ENCODE measurements at places on chromosomes 5 and 9.

DNA sequence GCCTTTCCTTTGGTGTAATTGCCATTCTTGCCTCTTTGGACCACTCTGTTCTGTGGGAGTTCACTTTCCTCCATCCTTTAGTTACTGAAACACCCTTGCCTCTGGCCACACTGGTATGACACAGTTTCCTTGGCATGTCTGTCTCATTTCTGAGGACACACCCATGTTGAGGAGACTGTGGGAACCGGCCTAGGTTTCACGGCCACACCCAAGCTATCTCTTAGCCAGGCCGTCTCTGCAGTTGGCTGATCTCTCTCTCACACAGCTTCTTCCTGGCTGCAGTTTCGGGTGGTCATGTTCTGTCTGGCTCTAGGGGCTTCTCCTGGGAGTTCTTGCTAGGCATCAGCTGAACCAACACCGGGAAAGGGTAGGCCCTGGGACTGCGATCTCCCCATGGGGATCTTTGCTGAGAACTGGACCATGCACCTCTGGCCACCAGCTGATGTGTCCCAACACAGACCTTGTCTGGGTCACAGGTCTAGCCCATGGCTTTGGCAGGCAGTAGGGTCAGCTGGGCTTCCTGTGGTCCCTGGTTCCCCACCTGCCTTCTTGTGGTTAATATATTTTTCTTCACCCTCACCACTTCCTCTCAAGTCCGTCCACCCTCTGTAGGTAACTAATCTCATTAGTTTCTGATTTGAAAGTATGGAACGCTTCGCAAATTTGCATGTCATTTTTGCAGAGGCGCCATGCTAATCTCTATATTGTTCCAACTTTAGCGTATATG, 24.9 kb downstream of the ARHGEF37 start:
- peak; percentile 94 for DNase-seq

DNA sequence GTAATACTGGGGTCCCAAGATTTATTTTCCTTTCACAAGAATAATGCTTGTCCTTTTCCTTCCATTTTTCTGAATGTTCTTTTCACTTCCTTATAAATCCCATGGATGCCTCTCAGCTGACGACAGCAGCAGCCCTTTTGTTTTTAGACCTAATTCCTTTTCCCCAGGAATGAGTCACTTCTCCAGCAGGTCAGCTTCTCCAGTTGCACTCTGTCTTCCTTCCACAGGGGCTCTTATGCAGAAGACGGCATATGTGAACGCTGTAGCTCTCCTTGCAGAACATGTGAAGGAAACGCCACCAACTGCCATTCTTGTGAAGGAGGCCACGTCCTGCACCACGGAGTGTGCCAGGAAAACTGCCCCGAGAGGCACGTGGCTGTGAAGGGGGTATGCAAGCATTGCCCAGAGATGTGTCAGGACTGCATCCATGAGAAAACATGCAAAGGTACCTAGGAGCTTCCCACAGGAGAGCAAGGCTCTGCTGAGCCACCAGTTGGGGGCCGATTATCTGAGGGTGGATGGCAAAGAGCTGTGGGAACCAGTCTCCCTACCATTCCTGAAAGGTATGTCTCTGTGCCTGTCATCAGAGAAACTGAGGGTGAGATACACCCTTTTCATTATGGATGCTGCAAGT, 72.9 kb downstream of the RFK start:
- DNase-seq = peak; percentile 7

DNA sequence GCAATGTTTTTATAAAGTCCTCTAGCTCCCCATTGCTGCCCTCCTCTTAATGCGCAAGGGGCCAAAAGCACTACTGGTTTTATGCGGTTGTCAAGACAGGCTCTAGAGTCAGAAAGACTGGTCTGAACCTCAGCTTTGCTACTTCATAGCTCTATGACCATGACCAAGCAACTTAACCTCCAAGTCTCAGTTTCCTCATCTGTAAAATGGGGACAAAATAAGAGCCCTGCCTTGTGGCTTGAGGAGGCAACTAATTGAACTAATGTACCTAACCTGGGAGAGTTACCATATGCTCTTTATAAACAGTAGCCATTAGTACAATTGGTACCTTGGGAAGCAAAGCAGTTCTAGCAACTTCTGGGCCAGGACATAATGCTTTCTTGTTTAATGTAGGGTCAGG, 36.5 kb downstream of the ANXA6 start:
- no peak for DNase-seq

DNA sequence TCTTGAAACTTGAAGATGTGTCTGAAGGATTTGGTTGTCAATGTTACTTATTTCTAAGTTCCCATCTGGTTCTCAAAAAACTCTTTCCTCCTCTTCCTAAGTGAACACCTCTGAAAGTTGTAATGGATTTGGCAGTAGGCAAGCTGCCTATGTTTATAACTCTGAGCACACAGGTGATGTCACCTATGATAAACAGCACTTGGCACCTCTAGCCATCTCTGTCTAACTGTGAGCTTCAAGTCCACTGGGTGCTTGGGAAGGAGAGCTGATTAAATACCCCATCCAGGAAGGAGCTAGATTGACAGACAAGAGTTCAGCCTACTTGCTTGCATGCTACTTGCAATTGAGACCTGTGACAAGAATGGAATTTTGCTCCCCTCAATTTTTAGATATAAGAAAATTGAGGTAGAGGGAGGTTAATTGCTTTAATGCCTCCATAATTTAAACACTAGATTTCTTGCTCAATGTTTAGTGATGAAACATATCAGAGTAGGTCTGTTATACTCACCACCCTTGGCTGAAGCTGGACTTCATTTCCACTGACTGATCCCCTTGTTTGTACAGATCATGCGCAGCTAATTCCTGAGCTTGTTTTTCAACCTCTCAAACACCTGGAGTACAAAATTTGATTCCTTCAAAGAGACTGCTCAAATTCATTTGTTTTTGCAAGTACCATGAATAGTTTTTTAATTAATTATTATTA, 49.9 kb downstream of the PDE4D start:
- no peak for DNase-seq

GRCh38 chr5:144395704-144396103, 225.0 kb downstream of the KCTD16 start:
- no peak for DNase-seq

DNA sequence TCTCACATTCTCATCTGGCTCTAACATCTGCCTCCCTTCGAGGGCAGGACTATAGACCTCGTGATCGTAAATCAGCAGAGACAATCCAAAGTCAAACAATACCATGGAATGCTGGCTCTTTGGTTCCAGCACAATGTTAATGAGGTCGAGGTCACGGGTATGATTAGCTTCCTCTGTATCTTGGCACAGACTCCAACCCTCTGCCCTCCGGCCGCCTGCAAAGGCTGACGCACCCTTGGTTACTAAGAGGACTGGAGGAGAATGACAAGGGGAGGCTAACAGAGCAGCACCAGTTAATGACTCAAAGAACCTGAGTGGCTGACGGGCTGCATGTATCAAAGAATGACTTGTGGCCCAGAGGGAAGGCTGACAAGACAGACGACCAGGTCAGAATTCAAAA, 10.1 kb downstream of the LHFPL2 start:
- DNase-seq = peak; percentile 82

GRCh38 chr9:35891646-35892045, 14.4 kb upstream of the HRCT1 start:
- DNase-seq = no peak

- no peak for DNase-seq
Observed at GRCh38 chr9:34983209-34983608, 6.3 kb upstream of the DNAJB5 start.

GRCh38 chr5:34487159-34487879, 168.8 kb upstream of the RAI14 start:
- DNase-seq = no peak

DNA sequence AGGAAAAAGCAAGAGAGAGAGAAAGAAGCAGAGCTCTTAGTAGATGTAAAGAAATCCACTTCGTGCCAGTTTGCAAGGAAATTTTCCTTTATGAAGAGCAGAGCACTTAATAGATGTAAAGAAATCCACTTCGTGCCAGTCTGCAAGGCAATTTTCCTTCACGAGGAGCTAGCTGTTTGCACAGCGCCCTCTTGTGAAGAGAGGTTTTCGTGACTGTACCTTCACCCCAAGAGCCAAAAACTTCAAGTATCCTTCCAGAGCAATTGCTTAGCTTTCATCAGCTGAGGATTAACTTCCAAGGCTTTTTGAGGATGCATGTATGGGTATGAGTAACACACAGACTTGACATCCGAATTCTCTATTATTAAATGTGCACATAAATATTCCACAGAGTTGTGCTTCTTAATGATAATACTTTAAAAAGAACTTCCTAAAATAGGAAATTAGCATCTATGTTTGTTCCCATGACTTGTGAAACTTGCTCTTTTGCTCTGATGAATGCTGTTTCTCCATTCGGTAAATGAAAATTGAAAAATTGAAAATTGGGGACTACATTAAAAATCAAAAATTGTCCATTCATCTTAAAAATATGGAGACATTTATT, 525.6 kb downstream of the PDE4D start:
- peak; percentile 4 for DNase-seq

- no peak for DNase-seq
Observed at GRCh38 chr5:35281613-35282012, 51.3 kb upstream of the PRLR start.

DNA sequence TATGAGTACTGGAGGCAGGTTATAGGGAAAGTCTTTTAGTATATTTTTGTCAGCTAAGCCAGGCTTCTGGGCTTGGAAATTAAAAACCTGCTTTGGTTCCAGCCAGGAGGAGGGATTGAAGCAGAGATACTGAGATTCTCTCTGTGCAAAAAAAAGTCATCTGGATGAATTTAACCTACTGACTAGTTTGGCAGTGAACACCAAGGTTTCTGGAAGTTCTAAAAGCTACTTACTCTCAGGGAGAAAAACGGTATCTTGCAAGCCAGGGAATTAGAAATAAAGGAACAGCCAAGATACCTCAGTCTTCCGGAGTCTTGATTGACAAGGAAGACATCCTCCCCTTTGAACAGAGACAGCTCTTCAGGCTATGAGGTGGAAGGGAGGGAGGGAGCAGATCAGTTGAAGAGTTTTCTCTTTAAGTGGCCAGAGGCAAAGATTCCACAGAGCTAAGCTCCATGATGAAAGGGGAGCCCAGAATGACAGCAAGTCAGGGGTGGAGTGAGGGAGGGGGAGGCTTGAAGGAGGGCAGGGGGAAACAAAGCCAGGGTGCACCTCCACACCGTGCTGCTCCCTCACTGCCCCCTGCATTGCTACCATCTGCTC, 8.3 kb upstream of the ZBTB34 start:
- no peak for DNase-seq

DNA sequence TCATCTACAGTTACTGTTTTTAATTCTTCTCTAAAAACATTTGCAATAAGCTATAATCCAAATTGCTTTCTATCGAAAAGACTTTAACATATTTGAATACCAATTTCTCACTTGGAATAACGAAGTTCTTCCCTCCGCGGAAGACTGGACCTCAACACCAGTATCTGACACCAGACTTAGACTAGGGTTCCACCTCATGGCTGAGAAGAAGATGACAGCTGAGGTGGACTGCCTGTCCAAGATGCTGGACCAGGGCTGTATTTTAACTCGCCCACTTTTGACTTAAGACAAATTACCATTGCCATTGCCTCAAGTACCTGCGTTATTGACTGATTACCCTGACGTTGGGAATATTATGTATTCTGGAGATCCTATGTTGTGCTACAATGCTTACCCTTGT, 34.1 kb downstream of the ZMAT2 start:
- no peak for DNase-seq

DNA sequence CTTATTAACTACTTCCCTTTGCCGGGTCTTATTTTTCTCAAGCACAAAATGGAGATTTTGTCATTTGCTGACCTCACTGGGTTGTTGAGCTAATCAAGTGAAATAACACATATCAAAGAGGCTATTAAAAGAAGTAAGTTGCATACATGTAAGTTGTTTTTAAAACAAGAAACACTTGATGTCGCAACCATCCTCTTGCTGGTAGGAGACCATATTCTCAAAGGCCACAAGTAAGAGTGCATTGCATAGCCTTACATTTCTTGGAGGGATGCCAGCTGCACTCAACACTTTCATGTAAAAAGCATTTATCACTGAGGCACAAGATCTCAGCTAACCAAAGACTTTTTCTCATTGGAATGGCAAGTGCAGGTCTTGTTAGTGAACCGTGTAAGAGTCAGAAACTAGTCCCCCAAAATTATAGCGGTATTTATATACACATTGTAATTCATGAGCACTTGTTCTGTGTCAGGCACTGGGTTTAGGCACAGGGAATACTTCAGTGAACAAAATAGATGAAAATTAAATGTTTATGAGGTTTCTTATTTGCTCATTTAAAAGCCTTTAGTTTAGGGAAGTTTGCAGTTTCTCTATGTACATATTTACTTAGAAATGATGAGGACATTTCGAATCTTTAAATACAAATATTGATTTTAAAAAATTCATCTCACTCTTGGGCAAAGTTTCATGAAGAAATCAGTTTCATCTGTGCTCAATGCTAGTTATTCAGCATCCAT, 72.0 kb downstream of the ZFAND5 start:
- DNase-seq = no peak

GRCh38 chr9:105836936-105837660, 142.8 kb downstream of the TMEM38B start:
- DNase-seq = no peak

DNA sequence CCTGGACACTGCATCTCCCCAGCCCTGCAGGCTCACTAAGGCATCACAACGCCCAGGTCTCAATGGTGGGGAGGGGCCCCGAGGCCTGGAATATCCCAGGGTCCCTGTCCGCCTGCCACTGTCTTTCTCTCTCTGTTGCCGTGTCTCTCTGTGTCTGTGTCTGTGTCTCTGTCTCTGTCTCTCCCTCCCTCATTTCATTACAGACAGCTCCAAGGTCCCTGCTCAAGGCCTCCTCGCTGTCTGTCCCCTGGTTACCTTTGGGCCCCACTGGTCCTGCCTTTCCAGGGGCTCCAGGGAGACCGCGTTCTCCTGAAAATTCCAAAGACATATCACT, 3.2 kb downstream of the FCN1 start:
- no peak for DNase-seq

DNA sequence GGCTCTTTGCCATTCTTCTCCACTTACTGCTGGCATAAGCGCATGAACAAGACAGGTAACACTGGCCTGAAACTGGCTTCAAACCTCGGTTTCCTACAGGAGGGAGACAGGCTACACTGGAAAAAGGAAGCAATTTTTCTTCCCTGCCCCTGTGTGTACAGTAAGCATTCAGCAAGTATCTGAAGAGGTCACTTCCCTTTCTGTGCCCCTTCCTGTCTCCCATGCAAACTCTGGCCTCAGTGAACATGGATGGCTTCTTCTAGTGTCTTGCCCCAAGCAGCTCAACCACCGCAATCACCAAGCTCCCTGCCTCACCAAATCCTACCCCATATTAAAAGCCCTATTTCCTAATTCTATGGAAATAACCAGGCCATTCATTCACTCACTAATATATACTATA, 42.4 kb downstream of the SERINC5 start:
- DNase-seq = no peak
